Liver (tissue), 10 donors: ENCODE measurements at places on chromosomes 6 and 20. TPM values are rescaled to one million over a fixed set of nuclear protein-coding genes. Genes with fewer than 3 reads are reported as not detected.

DNA sequence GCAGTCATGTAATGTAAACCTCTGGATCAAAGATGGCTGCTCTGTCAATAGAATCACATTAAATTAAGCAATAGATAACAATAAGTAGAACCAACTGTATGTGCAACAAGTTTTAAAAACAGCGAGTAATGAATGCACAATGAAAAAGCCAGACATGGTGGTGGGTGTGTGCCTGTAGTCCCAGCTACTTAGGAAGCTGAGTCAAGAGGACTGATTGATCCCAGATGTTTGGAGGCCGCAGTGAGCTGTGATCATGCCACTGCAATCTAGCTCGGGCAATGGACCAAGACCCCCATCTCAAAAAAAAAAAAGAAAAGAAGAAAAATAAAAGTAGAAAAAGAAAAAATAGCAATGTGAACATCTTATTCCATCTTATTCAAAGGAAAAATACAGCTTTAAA is 558.7 kb upstream of the MMS22L start:
- H3K27me3 ChIP-seq, result no peaks in the 10 kb centered on the region
- H3K4me1 ChIP-seq, result no peaks in the 10 kb centered on the region
- DNase-seq, result no peak
- H3K36me3 ChIP-seq, result no peaks in the 10 kb centered on the region
- H3K4me3 ChIP-seq, result no peak overlapping the region

GRCh38 chr6:45741437-45742171 is 274.1 kb downstream of the CLIC5 start:
- H3K4me1 ChIP-seq, result no peaks in the 10 kb centered on the region
- H3K36me3 ChIP-seq, result no peaks in the 10 kb centered on the region
- no peak for DNase-seq

CCM2L gene
- total RNA-seq, result 1.3 TPM

DNA sequence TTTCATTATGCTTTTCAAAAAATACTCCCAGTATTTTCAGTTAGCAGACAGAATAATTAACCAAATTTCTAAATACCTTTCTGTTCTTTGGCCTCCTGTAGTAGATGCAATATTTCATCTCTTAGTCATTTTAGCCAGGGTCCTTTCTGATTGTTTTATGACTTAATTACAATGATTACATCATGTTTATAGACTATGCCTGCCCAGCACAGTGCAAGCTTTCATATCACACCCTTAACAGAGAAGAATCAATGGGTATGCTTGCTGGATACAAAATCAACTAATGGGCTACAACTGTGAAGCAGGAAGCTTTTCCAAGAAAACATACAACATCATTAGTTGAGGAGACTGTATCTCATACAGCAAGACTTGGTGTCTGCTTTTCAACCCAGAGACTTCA is 119.8 kb upstream of the NRSN1 start:
- H3K36me3 ChIP-seq, result no peaks in the 10 kb centered on the region
- H3K27me3 ChIP-seq, result peaks cover 3% of the 10 kb centered on the region
- no peak overlapping the region for H3K27ac ChIP-seq
- no peaks in the 10 kb centered on the region for H3K4me1 ChIP-seq

JPH2 gene
- total RNA-seq, result 1.3 TPM

- H3K36me3 ChIP-seq, result no peaks in the 10 kb centered on the region
- H3K27me3 ChIP-seq, result peaks cover 3% of the 10 kb centered on the region
- H3K27ac ChIP-seq, result no peak overlapping the region
- H3K4me3 ChIP-seq, result no peak overlapping the region
- no peak for DNase-seq
- H3K4me1 ChIP-seq, result no peaks in the 10 kb centered on the region
These were observed 406.1 kb downstream of the MAFB start for GRCh38 chr20:40282941-40283340.

DNA sequence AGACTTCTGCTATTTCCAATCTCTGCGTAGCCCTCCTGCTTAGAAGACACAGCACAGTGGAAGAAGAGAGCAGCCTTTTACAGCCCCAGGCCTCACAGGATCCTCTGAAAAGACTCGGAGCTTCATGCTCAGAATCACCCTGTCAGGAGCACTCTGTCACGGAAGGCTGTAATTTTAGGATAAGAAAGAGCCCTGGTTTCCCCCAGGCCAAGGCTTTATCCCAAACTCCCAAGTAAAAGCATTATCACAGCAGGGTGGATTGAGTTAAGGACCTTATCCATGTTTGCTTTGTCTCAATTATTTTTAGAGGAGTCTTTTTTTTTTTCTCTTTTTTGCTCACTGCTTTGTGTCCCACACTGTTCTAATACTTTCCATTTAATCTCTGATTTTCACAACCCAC is 39.2 kb downstream of the ANKS1A start:
- DNase-seq, result no peak
- no peak overlapping the region for H3K4me3 ChIP-seq
- no peaks in the 10 kb centered on the region for H3K36me3 ChIP-seq
- H3K27ac ChIP-seq, result no peak overlapping the region

SLC13A3 gene
- 10.7 TPM for total RNA-seq

SLC26A8 gene
- 0.33 TPM for total RNA-seq

GTF3C6 gene
- total RNA-seq, result 20.4 TPM

ZSCAN23 gene
- 0.65 TPM for total RNA-seq

DNA sequence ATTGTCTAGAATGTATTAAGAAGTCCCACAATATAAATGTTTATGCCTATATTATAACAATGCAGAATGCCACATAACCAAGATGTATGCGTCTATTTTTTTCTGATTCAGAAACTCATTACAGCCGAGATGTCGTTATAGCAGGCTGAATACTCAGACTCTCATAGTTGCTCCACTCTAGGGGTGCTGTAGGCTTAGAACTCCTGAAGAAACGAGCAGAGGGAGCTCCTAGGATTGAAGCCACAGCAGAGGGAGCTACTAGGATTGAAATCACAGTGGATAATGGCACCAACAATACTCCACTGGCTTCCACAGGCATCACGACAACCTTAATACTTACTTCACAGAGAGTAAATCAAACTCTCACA is 208.9 kb downstream of the KIF16B start:
- no peaks in the 10 kb centered on the region for H3K4me1 ChIP-seq
- DNase-seq, result no peak
- no peak overlapping the region for H3K4me3 ChIP-seq
- peaks cover 2% of the 10 kb centered on the region for H3K36me3 ChIP-seq

- no peaks in the 10 kb centered on the region for H3K36me3 ChIP-seq
- H3K4me1 ChIP-seq, result no peaks in the 10 kb centered on the region
- H3K4me3 ChIP-seq, result no peak overlapping the region
- DNase-seq, result no peak
- no peak overlapping the region for H3K27ac ChIP-seq
These were observed 5.3 kb upstream of the ADGRF5 start for GRCh38 chr6:46927066-46927465.

CST5 gene
- total RNA-seq, result not detected

LHFPL5 gene
- total RNA-seq, result not detected

GRCh38 chr6:32962213-32962826 is 6.1 kb upstream of the BRD2 start:
- no peak overlapping the region for H3K27ac ChIP-seq
- H3K27me3 ChIP-seq, result no peaks in the 10 kb centered on the region
- DNase-seq, result no peak
- H3K36me3 ChIP-seq, result no peaks in the 10 kb centered on the region
- H3K4me3 ChIP-seq, result no peak overlapping the region

DNA sequence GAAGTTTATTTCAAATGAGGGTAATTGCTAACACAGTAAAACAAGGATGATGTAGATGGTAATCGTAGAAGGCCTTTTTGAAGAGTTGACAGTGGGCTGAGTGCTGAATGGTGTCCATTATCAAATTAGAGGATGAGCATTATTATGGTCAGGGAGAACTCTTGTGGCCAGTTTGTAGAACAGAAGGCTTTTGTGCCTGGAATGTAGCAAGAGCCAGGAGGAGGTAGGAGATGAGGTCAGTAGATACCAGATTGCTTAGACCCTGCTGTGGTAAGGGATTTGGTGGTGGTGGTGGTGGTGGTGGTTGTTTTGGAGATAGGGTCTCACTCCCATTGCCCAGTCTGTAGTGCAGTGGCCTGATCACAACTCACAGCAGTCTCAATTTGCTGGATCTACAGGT is 6.2 kb downstream of the CSE1L start:
- no peak overlapping the region for H3K27ac ChIP-seq
- no peaks in the 10 kb centered on the region for H3K36me3 ChIP-seq
- peaks cover 9% of the 10 kb centered on the region for H3K4me1 ChIP-seq
- DNase-seq, result no peak

DNA sequence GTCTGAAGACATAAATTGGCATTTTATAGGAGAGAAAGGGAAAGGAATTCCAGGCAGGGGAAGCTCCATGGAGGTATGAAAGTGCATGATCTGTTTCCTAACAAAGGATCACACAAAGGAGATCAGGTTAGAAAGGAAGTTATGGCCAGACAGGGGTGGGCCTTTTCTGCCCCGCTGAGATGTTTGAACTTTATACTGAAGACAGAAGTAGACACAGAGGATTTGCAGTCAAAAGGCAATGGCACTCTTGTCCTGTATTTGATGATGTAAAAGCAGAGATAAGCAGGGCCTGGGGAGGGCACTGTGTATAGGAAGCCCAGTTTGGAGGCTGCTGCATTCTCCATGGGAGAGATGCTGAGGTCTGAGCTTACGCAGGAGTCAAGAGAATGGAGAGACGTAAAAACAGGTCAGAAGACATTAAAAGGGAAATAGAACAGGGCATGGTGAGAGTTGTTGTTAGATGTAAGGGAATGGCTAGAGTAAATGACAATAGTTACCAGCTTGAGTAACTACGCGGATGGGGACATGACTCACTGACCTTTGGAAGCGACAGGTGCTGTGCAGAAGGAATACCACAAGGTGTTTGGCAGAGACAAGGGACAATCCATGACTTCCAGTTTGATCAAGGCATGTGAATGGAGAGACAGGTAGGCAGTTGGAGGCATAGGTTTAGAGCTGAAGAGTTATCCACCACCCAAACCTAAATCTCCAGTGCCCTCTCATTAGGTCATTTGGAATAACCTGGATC is 190.6 kb upstream of the SASH1 start:
- DNase-seq, result no peak
- no peaks in the 10 kb centered on the region for H3K27me3 ChIP-seq
- H3K27ac ChIP-seq, result no peak overlapping the region
- H3K4me3 ChIP-seq, result no peak overlapping the region
- H3K4me1 ChIP-seq, result no peaks in the 10 kb centered on the region
- H3K36me3 ChIP-seq, result no peaks in the 10 kb centered on the region

DNA sequence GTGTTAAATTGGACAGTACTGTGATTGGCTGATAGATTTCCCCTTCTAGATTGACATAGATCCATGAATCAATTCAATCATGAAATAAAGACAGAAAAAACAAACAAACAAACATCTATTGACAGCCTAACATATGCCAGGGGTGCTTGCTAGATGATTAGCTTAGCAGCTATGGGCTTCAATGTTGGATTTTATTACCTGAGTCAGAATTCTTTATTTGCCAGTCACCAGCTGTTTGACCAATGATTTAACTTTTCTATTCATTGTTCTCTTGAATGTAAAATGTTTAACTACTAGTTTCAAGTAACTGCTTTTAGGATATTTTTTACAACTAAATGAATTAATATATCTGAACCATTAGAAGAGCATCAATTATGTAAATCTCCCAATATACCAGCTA is 901.3 kb upstream of the CITED2 start:
- H3K36me3 ChIP-seq, result no peaks in the 10 kb centered on the region
- H3K4me3 ChIP-seq, result no peak overlapping the region
- no peaks in the 10 kb centered on the region for H3K4me1 ChIP-seq
- no peak overlapping the region for H3K27ac ChIP-seq
- no peaks in the 10 kb centered on the region for H3K27me3 ChIP-seq
- no peak for DNase-seq

DNA sequence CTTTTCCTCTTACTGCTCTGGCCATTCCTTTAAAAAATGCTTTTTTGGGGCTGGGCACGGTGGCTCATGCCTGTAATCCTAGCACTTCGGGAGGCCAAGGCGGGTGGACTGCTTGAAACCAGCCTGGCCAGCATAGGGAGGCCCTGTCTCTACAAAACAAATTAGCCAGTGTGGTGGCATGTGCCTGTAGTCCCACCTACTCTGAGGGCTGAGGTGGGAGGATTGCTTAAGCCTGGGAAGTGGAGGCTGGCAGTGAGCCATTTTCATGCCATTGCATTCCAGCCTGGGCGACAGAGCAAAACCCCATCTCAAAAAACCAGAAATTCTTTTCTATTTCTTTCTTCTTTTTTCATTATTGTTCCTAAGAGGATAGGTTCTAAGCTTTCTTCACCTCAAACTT is 36.9 kb upstream of the RNF144B start:
- no peaks in the 10 kb centered on the region for H3K36me3 ChIP-seq
- H3K4me3 ChIP-seq, result no peak overlapping the region
- H3K27ac ChIP-seq, result no peak overlapping the region
- H3K27me3 ChIP-seq, result no peaks in the 10 kb centered on the region

- peaks cover 12% of the 10 kb centered on the region for H3K36me3 ChIP-seq
- H3K4me3 ChIP-seq, result no peak overlapping the region
- H3K4me1 ChIP-seq, result no peaks in the 10 kb centered on the region
- no peak for DNase-seq
These were observed 84.4 kb downstream of the INSM1 start for GRCh38 chr20:20452254-20452676.

DNA sequence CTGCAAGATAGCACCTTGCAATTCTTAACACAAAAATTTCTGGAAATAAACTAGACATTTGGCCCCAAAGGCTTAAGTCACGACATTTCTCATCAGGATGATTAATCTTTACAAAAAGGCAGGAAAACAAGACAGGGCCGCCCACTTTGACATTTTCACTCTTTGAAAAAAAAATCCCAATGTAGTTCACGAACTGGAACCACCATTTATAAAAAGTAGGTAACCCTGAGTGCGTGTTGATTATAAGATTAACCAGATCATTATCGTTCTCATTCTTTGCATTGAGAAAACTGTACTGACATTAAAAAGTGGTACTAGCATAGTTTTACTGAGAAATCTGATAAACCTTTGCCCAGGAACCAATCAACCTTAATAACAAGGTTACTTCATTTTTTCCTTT is 108.8 kb downstream of the HUS1B start:
- no peak overlapping the region for H3K27ac ChIP-seq
- no peak overlapping the region for H3K4me3 ChIP-seq
- H3K27me3 ChIP-seq, result no peaks in the 10 kb centered on the region
- H3K4me1 ChIP-seq, result no peaks in the 10 kb centered on the region

COL9A3 gene
- total RNA-seq, result 0.98 TPM

GRCh38 chr6:117465691-117466090 is 16.8 kb upstream of the DCBLD1 start:
- DNase-seq, result no peak
- H3K27ac ChIP-seq, result no peak overlapping the region
- H3K4me3 ChIP-seq, result no peak overlapping the region
- H3K27me3 ChIP-seq, result no peaks in the 10 kb centered on the region

DNA sequence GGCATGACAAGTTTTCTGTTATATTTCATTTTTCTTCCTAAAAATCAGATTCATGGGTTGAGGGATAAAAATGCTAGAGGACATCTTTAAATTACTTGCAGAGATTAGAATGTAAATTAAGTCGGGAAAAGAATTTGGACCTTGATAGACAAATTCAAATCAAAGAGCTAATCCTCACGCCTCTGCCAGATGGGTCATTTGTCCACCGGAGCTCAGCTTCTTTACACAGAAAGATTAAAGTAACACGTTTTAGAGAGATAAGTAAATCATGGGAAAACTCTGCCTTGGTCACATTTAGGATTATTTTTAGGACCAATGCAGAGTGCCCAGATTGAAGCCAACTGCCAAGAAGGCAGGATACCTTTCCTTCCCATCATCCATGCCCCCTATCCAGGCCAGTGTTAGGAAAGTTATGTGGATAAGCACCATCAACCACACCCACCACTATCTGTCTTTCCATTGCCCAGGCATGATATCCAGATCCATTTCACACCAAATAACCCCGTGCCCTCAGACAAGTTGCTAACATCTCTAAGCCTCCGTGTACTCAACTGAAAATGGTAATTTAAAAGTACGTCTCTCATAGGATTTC is 397.4 kb upstream of the PLCB4 start:
- H3K36me3 ChIP-seq, result no peaks in the 10 kb centered on the region
- no peaks in the 10 kb centered on the region for H3K4me1 ChIP-seq
- DNase-seq, result no peak
- no peak overlapping the region for H3K27ac ChIP-seq
- no peaks in the 10 kb centered on the region for H3K27me3 ChIP-seq

GATA5 gene
- total RNA-seq, result 0.25 TPM
